A549 treated with RU486 at 1 μM for 4 hours (cell line): ENCODE measurements at places on chromosomes 5 and 9. TPM values are rescaled to one million over a fixed set of nuclear protein-coding genes. Genes with fewer than 3 reads are reported as not detected.

TMED9 gene
- total RNA-seq = 276 to 283 TPM (median 278 TPM) in 5 replicates

DEPDC1B gene
- 13.0 to 18.6 TPM (median 17.4 TPM) in 5 replicates for total RNA-seq

IFNA2 gene
- not detected in 5 replicates for total RNA-seq

CXCL14 gene
- 0.07 to 0.14 TPM (median 0.07 TPM) in 3 of 5 replicates, not detected in the others for total RNA-seq

EPB41L4A gene
- 1.2 to 1.6 TPM (median 1.6 TPM) in 5 replicates for total RNA-seq

EMB gene
- 2.4 to 6.5 TPM (median 5.4 TPM) in 5 replicates for total RNA-seq

C5orf58 gene
- total RNA-seq = not detected in 5 replicates
